ENCODE measurements at places on chromosomes 7 and 10.

DNA sequence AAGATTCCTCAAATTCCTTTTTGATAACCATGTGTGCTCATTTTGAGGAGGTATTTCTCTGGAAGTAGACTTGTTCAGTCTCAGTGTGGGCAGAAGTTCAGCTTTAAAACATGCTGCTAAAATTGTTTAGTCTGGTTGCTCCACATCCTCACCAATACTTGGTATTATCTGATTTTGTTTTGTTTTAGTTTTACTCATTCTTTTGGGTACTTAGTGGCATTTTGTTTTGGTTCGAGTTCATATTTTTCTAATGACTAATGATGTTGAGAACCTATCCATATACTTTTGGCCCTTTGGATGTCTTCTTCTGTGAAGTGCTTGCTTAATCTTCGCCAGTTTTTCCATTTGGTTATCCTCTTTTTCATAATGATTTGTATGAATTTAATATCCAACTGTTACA is 694.2 kb upstream of the FZD8 start:
- DNase-seq, result no peak

DNA sequence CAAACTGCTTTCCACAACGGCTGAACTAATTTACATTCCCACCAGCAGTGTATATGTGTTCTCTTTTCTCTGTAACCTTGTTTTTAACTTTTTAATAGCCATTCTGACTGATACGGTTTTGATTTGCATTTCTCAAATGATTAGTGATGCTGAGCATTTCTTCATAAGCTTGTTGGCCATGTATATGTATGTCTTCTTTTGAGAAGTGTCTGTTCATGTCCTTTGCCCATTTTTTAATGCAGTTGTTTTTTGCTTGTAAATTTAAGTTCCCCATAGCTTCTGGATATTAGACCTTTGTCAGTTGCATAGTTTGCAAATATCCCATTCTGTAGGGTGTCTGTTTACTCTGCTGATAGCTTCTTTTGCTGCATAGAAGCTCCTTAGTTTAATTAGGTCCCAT is 6.1 kb downstream of the ZNF786 start:
- no peak for DNase-seq

DNA sequence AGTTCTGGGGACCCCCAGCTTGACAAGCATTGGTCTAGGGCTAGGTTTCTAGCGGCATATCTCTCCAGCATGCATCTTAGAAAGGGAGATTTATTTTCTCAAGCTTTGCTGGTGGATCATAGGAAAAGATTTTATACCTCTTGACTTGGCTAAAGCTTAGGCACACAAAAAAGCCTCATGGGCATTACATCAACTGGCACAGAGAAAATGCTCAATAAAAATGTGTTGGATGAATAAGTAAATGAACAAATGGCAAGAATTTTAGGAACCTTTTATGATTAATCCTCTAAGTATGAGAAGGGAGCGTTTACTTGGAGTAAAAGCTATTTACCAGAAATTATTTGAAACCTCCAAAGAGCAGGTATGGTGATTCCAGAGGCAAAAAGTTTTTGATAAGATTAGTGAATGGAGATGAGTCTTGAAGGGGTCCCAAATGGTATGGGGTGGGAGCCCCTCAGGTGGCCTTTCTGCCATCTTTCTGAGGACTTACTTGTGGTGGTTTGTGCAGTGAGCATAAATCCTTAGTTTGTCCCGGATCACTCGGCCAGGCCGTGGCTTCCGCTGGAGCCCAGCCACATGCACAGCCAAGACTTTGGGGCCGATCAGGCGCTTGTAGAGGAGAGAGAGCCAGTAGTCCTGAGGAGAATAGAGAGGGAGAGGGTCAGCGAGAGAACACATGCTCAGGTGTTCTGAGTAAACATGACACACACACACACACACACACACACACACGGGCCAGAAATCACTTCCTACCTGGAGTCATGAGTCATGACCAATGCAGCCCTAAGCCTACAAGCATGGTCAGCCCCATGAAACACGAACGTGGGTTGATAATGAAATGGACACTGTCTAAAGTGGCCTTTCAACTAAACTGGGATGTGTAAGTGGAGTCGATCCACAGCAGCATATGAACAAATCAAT is 43.1 kb upstream of the HPS1 start:
- DNase-seq, result no peak

- no peak for DNase-seq
Observed at GRCh38 chr10:65845916-65846315, 1079.9 kb upstream of the LRRTM3 start.

DNA sequence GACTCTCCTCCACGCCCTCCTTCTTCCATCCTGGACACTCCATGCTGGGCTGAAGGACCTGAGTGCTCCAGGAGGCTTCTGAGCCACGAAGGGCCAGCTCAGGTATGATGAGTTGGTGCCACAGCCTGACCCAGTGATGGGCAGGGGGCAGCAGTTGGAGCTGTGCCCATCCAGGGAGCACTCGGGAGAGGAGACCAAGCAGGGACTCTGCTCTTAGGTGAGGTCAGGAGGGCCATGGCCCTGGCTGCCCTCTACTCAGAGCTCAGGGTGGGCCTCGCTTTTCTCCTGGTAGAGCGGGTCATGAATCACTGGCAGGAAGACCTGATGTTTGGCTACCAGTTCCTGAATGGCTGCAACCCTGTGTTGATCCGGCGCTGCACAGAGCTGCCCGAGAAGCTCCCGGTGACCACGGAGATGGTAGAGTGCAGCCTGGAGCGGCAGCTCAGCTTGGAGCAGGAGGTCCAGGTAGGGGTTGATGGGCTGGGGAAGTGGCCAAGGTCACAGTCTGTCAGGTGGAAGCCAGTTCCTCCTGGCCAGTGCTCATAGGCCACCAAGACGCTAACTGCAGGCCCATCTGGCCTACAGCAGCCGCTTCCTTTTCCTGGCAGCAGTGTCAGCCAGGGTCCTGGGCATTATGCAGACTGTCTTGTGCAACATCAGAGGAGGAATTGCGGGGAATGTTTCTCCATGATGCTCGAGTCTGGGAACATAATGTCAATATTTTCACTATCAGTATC is 50.8 kb downstream of the ALOX5 start:
- DNase-seq, result no peak

- DNase-seq, result no peak
Observed at GRCh38 chr7:112206991-112207592, 597 bp downstream of the ZNF277 start.

GRCh38 chr10:113704637-113705343 is 25.1 kb downstream of the CASP7 start:
- no peak for DNase-seq

DNA sequence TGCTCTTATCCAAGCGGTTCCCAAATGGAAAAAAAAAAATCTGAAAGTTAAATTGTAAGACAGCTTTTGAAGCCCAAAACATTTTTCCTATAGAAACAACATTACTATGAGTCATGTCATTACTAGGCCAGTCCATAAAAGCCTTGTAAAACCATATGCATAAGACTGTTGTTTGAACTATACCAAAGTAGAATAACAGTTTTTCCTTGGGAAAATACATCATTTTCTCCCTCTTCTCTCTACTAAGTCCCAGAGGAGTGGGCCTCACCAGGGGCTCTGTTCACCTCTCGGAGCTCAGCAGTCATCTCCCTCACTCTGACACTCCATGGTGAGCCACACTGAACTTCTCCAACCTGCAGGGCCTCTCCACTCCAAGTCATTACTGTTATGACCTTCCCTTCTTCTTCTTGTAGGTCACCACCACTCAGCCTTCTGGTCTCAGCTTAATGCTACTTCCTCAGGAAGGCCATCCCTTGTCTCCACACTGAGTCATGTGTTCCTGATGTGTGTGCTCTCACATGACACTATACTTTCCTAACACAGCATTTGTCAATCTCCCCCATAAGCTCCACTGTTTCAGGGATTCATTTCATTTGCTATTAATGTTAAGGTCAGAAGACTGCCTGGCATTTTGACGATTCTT is 32.5 kb downstream of the ZNF438 start:
- DNase-seq, result no peak

DNA sequence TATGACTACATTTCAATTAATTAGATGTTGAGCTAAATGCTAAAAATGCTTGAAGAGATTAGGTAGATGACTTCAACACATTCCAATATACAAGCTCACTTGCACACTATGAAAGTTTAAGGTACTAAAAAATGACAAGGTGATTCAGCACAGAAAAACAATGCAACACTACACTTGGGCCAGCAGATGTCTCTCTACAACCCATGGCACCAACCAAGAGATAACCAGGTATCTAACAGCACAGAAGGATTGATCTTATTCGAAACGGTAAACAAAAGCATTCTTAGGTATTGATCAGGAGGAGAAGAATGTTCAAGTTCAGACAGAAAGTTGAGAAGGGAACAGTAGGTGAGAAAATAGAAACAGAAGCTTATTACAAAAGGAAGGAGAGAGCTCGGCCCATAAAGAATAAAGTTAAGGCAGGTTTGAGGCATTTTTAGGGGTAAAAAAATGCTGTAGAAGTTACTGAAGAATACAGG is 248.2 kb upstream of the KLF14 start:
- DNase-seq, result no peak

DNA sequence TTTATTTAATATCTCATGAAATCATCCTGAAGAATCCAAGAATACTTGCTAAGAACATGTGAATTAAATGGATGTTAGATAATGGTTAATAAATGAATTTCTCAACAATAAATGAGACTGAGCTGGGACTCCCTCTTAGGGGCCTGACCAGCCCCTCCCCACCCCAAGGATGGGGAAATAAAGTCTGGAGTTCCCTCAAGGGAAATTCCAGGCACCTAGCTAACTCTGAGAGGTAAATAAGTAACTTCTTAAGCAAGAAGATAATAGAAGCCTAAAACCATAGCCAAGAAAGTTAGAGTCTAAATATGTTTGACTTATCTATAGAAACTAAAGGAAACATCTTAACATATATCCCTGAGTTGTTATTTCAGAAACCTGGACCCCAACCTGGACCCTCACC is 32.2 kb upstream of the PPP1R9A start:
- DNase-seq, result no peak

- no peak for DNase-seq
Observed at GRCh38 chr10:70671619-70672164, 614 bp upstream of the ADAMTS14 start.

DNA sequence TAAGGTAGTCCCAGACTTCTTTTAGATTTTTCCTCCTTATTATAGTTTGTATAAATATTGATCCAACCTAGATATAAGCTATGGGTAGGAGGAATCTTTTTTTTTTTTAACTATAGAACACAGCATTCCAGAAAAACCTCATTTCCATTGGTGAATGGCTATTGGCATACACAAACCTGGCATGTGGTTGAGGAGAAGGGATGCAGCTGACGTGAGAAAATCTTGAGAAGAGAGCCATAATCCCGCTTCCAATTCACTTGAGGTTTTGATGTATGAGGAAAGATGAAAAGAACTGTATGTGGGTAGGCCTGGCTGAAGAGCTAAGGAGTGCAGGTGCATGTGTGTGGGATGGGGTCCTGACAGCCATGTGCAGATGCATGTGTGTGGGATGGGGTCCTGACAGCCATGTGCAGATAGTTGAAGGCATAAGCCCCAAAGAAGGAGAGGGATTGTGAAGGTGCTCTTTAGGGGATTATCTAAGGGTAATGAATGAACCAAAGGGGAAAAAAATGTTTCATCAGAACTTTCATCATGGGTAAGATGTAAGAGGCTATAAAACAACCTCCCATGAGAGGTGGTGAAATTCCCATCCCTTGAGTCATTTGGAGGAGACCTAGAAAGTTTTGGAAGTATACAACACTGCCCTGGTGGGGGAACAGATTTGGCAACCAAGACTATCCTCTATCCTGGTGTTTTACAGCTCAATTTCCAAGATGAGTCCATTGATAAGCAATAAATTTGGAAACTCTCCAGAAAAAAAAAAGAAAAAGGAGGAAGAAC is 3.8 kb upstream of the PKD2L1 start:
- no peak for DNase-seq

GRCh38 chr7:36175886-36176285 is 22.8 kb downstream of the EEPD1 start:
- no peak for DNase-seq

DNA sequence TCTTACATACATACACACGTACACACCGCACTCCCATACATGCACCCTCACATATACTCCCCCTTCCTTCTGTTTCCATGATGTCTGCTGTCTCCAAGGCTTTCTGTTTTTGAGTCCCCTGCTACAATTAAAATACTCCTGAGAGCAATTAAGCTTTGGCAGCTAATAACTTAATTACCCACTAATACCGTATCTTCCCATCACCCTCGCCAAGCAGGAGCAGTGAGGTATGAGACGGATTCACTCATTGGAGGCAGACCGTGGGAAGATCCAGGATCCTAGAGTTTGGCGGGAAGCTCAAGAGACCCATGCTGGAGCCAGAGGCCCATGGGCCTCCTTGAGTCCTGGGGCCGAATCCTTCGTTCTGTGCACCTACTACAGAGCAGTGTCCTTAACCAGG is 1.7 kb upstream of the CALN1 start:
- DNase-seq, result no peak

DNA sequence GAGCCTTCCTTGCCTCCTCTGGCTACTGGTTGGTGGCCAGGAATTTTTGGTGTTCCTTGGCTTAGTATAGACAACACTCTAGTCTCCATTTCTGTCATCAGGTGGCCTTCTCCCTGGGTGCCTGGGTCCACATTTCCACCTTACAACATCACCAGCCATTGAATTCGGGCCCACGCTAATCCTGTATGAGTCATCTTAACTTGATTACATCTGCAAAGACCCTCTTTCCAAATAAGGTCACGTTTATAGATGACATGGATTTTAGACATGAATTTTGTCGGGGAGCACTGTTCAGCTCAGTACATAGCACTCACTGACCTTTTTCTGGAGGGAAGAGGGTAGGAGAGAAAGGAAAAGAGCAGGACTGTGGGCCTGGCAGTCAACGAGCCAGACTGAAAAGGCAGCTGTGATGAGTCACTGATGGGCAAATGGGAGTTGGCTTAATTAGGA is 39.4 kb downstream of the MMRN2 start:
- DNase-seq, result no peak

- DNase-seq, result no peak
Observed at GRCh38 chr7:93115796-93116195, 2.0 kb downstream of the SAMD9 start.

DNA sequence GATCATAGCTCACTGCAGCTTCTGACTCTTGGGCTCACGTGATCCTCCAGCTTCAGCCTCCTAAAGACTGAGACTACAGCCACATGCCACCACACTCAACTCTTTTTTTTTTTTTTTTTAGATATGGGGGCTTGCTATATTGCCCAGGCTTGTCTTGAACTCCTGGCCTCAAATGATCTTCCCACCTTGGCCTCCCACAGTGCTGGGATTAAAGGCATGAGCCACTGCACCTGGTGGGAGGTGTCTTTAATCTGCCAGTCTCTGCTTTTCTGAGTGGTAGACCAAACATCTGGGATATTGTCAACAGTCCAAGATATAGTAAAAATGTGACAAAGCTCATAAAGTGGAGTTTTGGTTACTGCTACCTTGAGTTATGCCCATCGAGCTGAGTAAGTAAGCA is 104.9 kb upstream of the FOXP2 start:
- DNase-seq, result no peak

DNA sequence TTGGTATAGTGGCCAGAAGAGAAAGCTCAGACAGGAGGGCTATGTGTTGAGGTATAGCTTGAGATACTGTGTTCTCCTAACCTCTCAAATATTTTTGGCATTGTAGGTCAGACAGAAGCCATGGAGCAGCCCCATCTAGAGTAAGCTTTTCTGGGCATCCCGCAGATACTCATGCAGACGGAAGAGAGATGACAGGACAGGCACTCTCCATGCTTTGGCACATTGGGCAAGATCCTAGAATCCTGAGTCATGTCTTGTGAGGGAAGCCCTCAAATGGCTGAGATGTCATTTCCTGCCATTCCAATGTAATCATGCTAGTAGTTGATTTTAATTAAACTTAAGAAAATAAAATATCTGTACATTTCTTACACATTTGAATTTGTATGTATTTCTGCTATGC is 16.8 kb upstream of the KIF20B start:
- DNase-seq, result no peak

GRCh38 chr7:70384024-70384423 is 747.9 kb upstream of the GALNT17 start:
- DNase-seq, result no peak
